Occipital lobe (tissue), 3 donors: ENCODE measurements at places on chromosomes 13 and 19.

DNA sequence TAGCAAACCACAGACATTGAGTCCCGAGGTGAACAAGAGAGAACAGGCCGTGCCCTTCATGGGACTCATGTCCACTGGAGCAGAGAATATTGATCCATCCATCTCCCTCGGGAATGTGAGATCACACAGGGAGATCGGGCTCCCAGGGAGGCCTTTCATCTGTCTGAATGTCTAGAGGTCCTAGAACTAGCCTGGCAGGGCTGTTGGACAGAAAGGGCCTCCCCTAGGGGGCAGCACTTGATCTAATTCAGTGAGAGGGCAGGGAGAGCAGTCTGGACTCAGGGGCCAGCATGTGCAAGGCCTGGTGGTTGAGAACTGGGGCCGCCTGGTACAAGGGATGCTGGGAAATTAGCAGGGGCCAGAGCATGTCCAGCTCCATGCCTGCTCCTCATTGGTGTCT is 4.3 kb downstream of the RUVBL2 start:
- DNase-seq, result no peak

GRCh38 chr13:100044936-100045335 is 44.0 kb upstream of the PCCA start:
- no peak for DNase-seq

GRCh38 chr13:49098771-49099512 is 121.2 kb upstream of the MLNR start:
- no peak for DNase-seq

GRCh38 chr19:43310221-43310620 is 40.9 kb upstream of the PSG9 start:
- no peak for DNase-seq

DNA sequence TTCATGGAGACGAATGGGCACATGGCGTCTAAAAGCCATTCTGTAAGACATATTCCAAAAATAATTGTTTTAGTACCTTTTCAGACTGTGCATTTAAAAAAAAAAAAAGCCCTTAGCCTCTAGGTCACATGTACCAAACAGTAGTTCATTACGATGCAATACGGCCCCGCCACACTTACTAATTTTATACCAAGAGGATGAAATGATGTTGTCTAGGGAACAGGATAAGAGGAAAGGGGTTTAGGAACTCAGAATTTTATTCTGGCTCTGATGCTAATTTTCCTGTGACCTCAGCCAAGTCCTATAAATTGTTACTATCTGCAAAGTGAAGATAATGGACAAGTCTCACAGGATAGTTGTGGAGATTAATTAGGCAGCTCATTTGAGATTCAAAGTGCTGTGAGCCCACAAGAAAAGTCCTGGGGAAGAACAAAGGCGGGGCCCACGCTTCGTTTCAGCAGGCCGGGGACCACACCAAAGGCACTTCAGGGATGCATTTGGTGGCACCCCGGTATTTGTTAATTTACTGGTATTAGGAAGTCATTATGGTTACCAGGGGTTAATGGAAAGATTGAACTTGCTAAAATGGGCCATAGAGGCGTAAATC is 511.1 kb downstream of the IRS2 start:
- no peak for DNase-seq

- DNase-seq, result no peak
Observed at GRCh38 chr13:75897386-75897785, 261.3 kb downstream of the LMO7 start.
